Activated T-helper 17 cell treated with anti-CD3 and anti-CD28 coated beads, Interleukin-2, amount 50 U/mL, for 72 hours (primary cell): ENCODE measurements at places on chromosomes 7 and 10.
A peak's percentile ranks its signal among the peaks of the same experiment; 100 is the strongest.

GRCh38 chr7:101633511-101633910, 4.4 kb upstream of the MYL10 start:
- no peak for ATAC-seq

- no peak for ATAC-seq
These were observed 17.7 kb downstream of the WDR91 start for GRCh38 chr7:135193615-135194081.

DNA sequence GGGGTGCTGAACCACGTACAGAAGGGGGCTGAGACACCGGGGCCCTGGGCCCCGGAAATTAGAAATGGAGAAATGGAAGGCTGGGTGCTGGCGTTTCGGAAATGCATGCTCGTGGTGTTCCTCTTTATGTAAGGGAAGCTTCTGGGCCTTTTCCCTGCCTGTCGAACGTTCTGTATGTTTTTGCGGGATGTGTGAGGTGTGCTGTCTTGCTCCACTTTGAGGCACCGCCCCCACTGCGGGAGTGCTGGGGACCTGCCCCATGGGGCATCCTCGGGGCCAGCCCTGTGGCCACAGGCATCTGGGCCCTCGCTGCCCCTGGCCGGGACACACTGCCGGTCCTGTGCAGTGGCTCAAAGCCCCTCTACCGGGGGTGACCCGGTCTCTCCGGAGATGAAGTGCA, 1.7 kb upstream of the VENTX start:
- ATAC-seq, result no peak

DNA sequence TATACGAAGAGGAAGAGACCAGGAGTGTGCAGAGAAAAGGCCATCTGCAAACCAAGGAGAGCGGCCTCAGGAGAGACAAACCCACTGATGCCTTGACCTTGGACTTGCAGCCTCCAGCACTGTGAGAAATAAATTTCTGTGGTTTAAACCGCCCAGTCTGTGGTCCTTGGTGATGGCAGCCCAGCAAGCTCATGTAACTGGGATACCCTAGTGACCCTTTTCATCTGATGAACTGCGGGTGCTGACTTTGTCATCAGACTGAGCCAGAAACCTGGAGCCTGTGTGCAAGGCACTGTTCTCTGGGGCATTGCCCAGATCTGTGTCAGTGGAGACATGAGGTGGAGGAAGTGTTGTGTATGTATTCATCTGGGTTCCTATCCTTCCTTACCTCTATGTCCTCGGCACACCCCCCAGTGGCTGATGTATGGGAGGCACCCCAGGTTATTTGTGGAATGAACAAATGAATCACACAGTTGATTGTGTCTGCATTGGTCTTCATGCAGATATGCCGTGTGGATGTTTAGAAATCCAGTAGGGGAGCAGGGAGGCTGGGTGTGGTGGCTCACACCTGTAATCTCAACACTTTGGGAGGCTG, 64.5 kb upstream of the BTBD16 start:
- no peak for ATAC-seq

GRCh38 chr7:90224195-90224594, 12.7 kb downstream of the STEAP2 start:
- no peak for ATAC-seq

GRCh38 chr7:96910486-96910885, 94.9 kb upstream of the DLX6 start:
- no peak for ATAC-seq

DNA sequence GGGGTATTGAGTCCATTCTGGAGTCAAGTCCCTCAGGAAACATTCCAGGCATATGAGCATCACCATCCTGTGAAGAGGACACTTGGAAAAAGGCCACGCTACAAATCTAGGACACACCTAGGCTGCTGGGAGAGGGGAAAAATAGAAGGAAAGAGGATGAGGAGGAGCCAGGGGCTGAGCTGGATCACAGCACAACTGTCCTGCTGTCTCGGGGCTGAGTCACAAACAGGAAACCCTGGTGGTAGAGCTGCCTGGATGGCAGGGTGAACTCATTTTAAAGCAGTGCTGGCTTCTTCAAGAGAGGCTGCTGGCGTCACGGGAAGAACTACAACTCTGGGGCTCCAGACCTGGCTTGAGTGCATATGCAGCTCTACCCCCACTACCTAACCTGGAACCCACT, 151.5 kb downstream of the RNF216 start:
- ATAC-seq, result peak; percentile 80

DNA sequence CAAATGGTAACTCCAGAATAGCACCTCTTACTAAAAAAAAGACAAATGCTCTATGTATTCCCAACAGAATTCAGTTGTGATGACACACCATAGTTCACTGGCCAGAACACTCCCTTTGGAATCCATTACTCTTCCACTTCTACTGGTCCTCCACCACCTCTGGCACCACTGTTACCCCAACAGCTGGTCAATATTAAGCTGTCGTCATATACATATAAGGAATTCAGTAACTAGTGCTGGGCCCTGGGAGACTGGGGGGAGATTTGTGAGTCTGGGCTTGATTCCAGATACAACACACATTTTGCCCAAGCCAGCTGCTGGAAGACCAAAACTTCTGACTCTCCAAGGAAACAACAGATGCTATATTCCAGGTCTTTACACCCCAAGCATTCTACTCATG, 26.0 kb upstream of the ITGA8 start:
- no peak for ATAC-seq

GRCh38 chr7:83588602-83589240, 60.2 kb downstream of the SEMA3E start:
- no peak for ATAC-seq

- ATAC-seq, result no peak
These were observed 120.5 kb upstream of the SEMA3E start for GRCh38 chr7:83769407-83769806.

- no peak for ATAC-seq
These were observed 15.5 kb upstream of the GPR15LG start for GRCh38 chr10:84158061-84158460.

- no peak for ATAC-seq
These were observed 15.6 kb downstream of the MBL2 start for GRCh38 chr10:52756966-52757365.

GRCh38 chr7:50782375-50783208, at the start of gene GRB10:
GRB10 (minus strand) TSS chr7:50782896; CDS start chr7:50732322, 50,574 bp downstream.
- peak; percentile 61 for ATAC-seq

GRCh38 chr7:23347033-23347681, 48.0 kb downstream of the MALSU1 start:
- ATAC-seq, result no peak

DNA sequence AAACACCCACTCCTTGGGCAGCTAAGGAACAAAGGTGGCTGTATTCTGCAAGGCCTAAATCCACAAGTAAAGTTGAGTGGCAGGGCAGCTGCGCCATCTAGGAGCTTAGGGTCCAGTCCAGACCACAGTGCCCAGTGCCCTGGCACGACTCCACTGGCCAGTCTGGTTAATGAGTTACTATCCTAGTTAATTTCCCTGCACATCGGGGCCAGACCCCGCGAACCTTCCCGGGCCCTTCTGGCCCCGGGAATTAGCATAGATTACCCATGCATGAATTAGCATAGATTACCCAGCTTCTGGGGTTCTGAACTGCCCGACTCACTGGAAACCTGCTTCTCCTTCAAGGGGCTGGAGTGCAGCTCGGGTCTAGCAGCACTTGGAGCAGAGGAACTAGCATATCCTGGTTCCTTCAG, 3.2 kb upstream of the EMX2 start:
- no peak for ATAC-seq

GRCh38 chr7:140618306-140618705, 22.3 kb downstream of the DENND2A start:
- no peak for ATAC-seq

DNA sequence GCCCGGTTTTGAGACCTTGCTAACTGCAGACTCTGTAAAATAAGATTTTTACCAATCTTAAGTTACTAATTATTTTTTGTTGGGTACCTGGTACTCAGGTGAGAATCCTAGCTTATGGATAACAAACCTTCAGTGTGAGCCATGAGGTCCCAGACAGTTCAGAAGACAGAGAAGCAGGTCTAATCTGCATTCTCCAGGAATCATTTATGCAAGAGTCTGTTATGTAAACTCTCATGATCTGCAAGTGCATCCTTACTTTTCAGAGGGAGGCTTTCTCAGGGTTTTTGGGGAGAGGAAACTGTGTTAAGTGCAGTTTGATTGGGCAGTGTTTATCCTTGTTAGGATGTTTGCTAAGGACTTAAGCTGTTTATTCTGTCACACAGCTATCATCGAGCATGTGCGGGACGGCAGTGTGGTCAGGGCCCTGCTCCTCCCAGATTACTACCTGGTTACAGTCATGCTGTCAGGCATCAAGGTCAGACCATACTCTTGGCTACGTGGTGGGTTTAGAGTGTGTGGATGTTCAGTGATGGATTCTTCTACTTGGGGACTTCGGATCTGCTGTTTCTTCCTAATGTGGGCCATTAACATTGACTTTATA, 50.2 kb downstream of the SND1 start:
- no peak for ATAC-seq

- no peak for ATAC-seq
These were observed 113.0 kb upstream of the DIP2C start for GRCh38 chr10:802506-802905.

DNA sequence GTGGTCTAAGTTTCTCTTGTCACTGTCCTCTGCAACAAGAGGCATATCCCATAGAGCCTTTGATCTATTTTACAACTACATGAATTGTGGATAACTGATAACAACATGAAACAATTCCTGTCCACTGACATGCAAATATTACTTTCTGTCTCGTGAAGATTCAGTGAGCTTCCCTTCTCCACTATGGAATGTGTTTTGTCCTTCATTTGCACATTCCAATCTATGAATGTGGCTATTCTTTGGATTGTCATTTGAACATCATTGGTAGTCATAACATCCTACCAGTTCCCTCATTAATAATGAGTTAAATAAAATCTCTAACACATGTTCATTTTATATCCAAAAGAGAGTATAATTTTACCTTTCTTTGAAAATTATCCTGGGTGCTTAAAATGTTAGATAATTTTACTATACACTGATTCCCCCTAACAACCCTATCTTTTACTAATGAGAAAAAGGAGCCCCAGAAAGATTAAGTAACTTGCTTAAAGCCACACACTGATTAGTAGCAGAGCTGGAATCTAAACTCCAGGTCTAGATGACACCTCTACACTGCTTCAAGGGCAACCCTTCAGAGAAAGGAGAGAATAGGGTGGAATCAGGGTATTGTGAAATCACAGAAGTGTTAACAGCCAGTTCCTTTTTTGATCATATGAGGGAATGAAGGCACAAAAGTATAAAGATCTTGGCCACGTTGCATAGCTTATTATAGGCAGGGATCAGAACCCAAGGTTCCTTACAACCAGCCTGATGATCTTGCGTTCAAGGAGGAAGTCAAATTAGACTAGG, 39.1 kb downstream of the PDE1C start:
- no peak for ATAC-seq

GRCh38 chr10:49689882-49690510, 10.5 kb downstream of the C10orf53 start:
- no peak for ATAC-seq

GRCh38 chr7:47035522-47035921, 546.4 kb downstream of the TNS3 start:
- no peak for ATAC-seq

DNA sequence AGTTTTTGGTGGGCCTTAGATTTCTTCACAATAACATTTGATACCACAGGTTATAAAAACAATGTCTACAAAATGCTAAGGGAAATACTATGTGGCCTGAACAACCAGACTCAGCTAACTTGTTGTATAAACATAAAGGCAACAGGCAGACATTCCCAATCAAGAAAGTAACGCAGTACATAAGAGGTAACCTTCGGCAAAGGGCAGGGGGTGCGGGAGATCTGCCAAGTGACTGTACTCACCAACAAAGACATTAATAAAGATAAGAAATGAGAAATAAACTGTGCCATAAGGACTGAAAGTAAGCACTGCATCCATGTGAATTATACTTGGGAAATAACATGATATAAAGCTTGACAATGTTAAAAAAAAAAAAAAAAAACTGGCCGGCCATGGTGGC, 15.4 kb downstream of the NSUN6 start:
- ATAC-seq, result no peak

DNA sequence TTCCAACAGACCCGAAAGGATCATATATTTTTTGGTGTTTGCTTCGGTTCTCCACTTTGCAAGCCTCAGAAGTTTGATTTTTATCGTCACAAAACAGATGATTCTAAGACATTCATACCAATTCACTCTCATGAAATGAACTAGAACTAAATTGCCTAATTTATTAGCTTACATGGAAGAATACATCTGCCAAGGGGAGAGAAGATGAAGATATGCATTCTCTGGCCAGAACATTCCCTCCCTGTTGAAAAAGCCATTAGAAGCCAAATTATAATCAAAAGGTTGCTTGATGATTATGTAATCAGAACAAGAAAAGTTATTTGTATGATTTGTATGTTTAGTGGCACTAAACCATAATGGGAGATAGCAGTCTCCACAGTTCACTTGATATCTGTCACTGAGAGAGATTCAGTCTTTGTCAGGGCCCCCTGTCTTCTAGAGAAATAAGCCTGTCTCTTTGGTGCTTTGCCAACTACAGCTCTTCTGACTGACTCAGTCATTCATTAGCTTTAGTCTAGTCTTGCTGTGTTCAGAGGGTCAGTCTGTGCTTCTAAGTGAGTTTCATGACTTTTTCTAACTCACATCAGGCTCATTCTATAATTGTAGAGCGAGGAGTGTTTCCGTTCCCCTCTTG, 95.3 kb upstream of the GNAI1 start:
- no peak for ATAC-seq
